ENCODE measurements at places on chromosomes 3 and 15. TPM values are rescaled to one million over a fixed set of nuclear protein-coding genes. Genes with fewer than 3 reads are reported as not detected.
A peak's percentile ranks its signal among the peaks of the same experiment; 100 is the strongest.

Gene IL17RB
- 5.6 TPM for total RNA-seq

GRCh38 chr3:114709102-114709501 lies 415.3 kb downstream of the TIGIT start:
- peaks cover 21% of the 10 kb centered on the region for H3K4me1 ChIP-seq
- no peaks in the 10 kb centered on the region for H3K27me3 ChIP-seq
- H3K27ac ChIP-seq: no peak overlapping the region
- H3K36me3 ChIP-seq: no peaks in the 10 kb centered on the region
- no peak overlapping the region for H3K4me3 ChIP-seq
- DNase-seq: no peak

GRCh38 chr15:23857028-23857641 lies 170.0 kb upstream of the NDN start:
- peak; percentile 69 for DNase-seq
- H3K4me3 ChIP-seq: peak overlapping the region; percentile 55
- H3K4me1 ChIP-seq: peaks cover 47% of the 10 kb centered on the region
- peaks cover 10% of the 10 kb centered on the region for H3K27me3 ChIP-seq

Gene GOLGA8O
- not detected for total RNA-seq

- no peaks in the 10 kb centered on the region for H3K27me3 ChIP-seq
- H3K27ac ChIP-seq: no peak overlapping the region
- H3K4me3 ChIP-seq: no peak overlapping the region
- peaks cover 51% of the 10 kb centered on the region for H3K4me1 ChIP-seq
Observed at GRCh38 chr15:25508369-25509002, 69.7 kb upstream of the UBE3A start.

Gene CAV3
- not detected for total RNA-seq

- H3K4me1 ChIP-seq: peaks cover 16% of the 10 kb centered on the region
- no peak overlapping the region for H3K4me3 ChIP-seq
- H3K36me3 ChIP-seq: no peaks in the 10 kb centered on the region
- no peaks in the 10 kb centered on the region for H3K27me3 ChIP-seq
- H3K27ac ChIP-seq: no peak overlapping the region
Observed at GRCh38 chr3:99659032-99659431, 20.6 kb downstream of the COL8A1 start.

GRCh38 chr3:49121132-49121736 lies 611 bp upstream of the USP19 start:
- H3K4me3 ChIP-seq: peak overlapping the region; percentile 82
- no peak for DNase-seq
- peaks cover 4% of the 10 kb centered on the region for H3K4me1 ChIP-seq
- H3K27ac ChIP-seq: peak overlapping the region; percentile 87
- H3K27me3 ChIP-seq: no peaks in the 10 kb centered on the region

Gene MNS1
- total RNA-seq: 5.5 TPM

Gene ILDR1
- 2.3 TPM for total RNA-seq

Gene C3orf85
- not detected for total RNA-seq

GRCh38 chr3:58008141-58009025 lies at the start of gene FLNB:
Gene FLNB, plus strand, starts transcription at chr3:58008422. Its CDS starts 143 bp downstream, at chr3:58008565.
- peak within 1 kb of the TSS; percentile 92 for H3K4me3 ChIP-seq
- H3K27ac ChIP-seq: peak within 1 kb of the TSS; percentile 92
- peak; percentile 82 for DNase-seq
- H3K4me1 ChIP-seq: peaks cover 42% of the 10 kb centered on the region

GRCh38 chr3:173396191-173397041 lies 1.1 kb upstream of the NLGN1 start:
- H3K36me3 ChIP-seq: no peaks in the 10 kb centered on the region
- peaks cover 36% of the 10 kb centered on the region for H3K4me1 ChIP-seq
- peaks cover 9% of the 10 kb centered on the region for H3K27me3 ChIP-seq
- peak; percentile 18 for DNase-seq
- H3K27ac ChIP-seq: peak overlapping the region; percentile 53

GRCh38 chr15:53034767-53035245 lies 244.7 kb upstream of the ONECUT1 start:
- H3K36me3 ChIP-seq: no peaks in the 10 kb centered on the region
- H3K27me3 ChIP-seq: no peaks in the 10 kb centered on the region
- H3K4me3 ChIP-seq: no peak overlapping the region

Gene CERS3
- total RNA-seq: 1.5 TPM

DNA sequence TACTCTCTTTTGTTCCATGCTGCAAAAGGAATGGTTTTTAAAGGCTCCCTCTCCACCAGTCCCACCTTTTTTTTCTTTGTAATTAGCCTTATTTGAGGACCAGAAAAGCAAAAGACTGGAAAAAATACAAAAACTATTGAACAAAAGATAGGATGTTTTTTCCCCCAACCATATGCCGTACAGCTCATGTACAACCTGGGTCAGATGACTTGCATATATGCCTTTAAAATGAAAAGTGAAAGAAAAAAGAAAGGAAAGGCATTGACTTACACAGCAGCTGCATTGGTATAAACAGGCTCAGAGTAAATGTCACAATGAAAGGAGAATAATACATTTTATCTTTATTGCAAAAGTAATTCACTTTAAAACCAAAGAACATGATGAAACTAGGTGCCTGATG lies 69.5 kb upstream of the CMC1 start:
- no peaks in the 10 kb centered on the region for H3K36me3 ChIP-seq
- H3K4me3 ChIP-seq: no peak overlapping the region
- no peak for DNase-seq
- H3K4me1 ChIP-seq: no peaks in the 10 kb centered on the region
- no peaks in the 10 kb centered on the region for H3K27me3 ChIP-seq
- no peak overlapping the region for H3K27ac ChIP-seq

DNA sequence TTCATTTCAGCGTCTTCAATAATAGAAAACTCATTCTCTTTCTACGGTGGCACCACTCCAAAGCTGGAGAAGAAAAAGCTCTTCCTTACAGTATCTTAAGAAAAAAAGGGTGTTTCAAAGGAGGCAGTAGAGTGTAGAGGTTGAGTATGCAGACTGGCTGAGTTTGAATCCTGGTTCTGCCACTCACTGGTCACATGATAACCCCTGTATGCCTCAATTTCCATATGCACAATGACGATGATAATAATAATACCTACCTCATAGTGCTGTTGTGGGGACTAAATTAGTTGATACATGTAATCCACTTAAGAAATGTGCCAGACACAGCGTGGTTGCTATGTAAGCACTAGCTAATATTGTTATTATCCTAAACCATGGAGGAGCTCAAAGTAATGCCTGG lies 4.5 kb downstream of the ANP32A start:
- no peak overlapping the region for H3K27ac ChIP-seq
- no peaks in the 10 kb centered on the region for H3K27me3 ChIP-seq
- H3K4me1 ChIP-seq: peaks cover 51% of the 10 kb centered on the region

DNA sequence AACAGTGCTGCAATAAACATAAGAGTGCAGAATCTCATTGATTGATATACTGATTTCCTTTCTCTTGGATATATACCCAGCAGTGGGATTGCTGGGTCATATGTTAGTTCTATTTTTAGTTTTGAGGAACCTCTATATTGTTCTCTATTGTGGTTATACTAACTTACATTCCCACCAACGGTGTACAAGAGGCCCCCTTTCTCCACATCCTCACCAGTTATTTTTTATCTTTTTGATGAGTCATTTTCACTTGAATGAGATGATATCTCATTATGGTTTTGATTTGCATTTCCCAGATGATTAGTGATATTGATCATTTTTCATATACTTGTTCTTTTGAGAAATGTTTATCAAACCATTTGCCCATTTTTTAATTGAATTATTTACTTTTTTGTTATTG lies 12.4 kb upstream of the IREB2 start:
- H3K27ac ChIP-seq: no peak overlapping the region
- no peaks in the 10 kb centered on the region for H3K36me3 ChIP-seq
- no peak for DNase-seq
- no peaks in the 10 kb centered on the region for H3K4me1 ChIP-seq
- H3K27me3 ChIP-seq: peaks cover 3% of the 10 kb centered on the region

GRCh38 chr3:150140614-150141321 lies 170.1 kb upstream of the PFN2 start:
- H3K4me3 ChIP-seq: no peak overlapping the region
- H3K36me3 ChIP-seq: no peaks in the 10 kb centered on the region
- H3K4me1 ChIP-seq: peaks cover 10% of the 10 kb centered on the region
- peaks cover 10% of the 10 kb centered on the region for H3K27me3 ChIP-seq
- H3K27ac ChIP-seq: no peak overlapping the region
- DNase-seq: no peak

Gene MAGI1
- total RNA-seq: 58.2 TPM

DNA sequence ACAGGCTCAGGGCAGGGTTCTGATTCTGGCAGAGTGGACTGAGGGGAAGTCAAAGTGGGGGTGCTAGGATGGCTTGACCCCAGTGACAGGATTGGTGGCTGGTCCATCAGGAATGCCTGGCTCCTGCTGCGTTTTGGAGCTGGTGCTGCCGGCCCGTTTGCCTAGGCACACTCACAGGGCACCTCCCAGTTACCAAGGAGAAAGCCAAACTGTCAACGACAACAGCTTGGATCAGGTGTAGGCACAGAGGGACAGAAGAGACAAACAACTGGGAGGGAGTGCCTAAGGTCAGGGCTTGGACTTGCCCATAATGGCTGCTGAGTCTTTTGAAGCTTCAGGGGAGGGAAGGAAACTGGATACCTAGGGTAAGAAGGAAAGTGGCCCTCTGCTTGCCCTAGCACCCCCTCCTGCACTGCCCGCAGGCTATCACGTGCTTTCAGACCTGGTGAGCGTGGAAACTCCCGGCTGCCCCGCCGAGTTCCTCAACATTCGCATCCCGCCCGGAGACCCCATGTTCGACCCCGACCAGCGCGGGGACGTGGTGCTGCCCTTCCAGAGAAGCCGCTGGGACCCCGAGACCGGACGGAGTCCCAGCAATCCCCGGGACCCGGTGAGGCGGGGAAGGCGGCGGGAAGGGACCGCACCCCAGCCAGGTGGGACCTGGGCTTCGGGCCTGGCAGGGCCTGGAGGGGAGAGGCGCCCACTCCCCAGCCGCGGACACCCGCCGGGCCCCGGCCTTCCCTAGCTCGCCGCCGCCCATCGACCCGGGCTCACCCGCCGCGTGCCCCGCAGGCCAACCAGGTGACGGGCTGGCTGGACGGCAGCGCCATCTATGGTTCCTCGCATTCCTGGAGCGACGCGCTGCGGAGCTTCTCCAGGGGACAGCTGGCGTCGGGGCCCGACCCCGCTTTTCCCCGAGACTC lies 5.1 kb downstream of the DUOX1 start:
- H3K36me3 ChIP-seq: no peaks in the 10 kb centered on the region
- peak; percentile 60 for DNase-seq
- peaks cover 83% of the 10 kb centered on the region for H3K27me3 ChIP-seq
- H3K4me3 ChIP-seq: peak overlapping the region; percentile 66
- no peak overlapping the region for H3K27ac ChIP-seq

Gene TTLL13
- total RNA-seq: 0.18 TPM

DNA sequence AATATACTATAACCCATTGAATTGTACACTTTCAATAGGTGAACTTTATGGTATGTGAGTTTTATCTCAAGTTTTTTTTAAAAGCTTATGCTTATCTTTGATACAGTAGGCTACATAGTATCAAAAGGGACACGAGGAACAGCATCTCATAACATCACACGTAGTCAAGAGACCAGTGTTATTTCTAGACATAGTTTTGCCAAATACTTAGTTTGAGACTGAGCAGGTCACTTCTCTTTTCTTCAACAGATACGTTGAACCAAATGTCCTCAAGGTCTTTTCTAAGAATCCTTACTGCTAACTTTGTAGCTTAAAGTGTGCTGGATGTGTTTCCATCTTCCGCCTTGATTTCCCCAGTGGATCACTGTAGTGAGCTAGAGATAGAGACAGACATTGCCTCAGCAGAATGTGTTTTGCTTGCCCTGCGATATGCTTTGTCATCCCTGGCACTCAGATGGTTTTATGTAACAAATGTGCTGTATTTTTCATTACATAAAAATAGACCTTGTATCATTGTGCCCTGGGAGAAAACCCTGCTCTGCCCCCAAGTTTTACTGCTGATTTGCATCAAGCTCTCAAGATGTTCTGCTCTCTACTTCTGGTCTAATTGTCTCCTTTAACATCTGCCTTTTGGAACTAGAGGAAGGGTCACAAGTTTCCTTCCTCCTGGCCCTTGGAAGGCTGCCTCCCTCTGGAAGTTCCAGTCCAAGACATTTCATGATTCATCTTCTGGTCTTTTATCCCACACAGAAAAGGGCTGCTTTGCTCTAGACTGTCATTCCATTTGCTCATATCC lies 426.4 kb upstream of the RGMA start:
- no peak overlapping the region for H3K27ac ChIP-seq
- no peaks in the 10 kb centered on the region for H3K36me3 ChIP-seq
- H3K4me3 ChIP-seq: no peak overlapping the region

Gene SERF2
- 775 TPM for total RNA-seq

DNA sequence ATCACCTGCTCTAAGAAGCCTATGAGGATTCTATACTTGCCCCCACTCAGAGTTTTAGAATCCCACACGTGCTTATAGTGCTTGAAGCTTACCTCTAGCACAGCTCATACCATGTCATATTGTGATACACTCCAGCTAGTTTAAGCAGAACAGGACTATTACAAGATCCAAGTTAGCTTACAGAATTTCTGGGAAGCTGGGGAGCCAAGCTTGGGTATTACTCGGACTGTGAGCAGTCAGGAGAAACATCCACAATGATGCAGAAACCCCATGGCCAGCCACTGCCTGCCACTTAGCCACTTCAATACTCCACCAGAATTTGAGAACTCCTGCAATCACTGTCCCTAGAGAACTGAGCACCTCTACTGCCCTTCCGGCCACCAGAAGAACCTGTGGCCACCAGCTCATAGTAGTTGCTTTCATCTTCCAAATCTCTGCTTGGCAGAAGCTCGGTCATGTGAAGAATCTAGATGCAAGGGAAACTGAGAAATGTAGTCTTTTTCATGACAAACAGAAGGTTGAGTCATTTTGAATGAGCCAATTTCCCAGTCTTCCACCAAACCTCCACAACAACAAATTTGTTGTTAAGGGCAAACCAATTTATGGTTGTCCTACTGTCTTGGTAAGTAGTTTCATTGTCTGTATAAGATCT lies 27.7 kb upstream of the SSR3 start:
- no peak overlapping the region for H3K27ac ChIP-seq
- H3K36me3 ChIP-seq: no peaks in the 10 kb centered on the region
- 0 out of 2 replicates have a peak, but pooled peaks cover 4% of the 10 kb centered on the region for H3K4me1 ChIP-seq
- no peaks in the 10 kb centered on the region for H3K27me3 ChIP-seq
- no peak for DNase-seq

GRCh38 chr3:114585687-114586086 lies 291.9 kb downstream of the TIGIT start:
- DNase-seq: no peak
- no peaks in the 10 kb centered on the region for H3K27me3 ChIP-seq
- H3K4me3 ChIP-seq: no peak overlapping the region

DNA sequence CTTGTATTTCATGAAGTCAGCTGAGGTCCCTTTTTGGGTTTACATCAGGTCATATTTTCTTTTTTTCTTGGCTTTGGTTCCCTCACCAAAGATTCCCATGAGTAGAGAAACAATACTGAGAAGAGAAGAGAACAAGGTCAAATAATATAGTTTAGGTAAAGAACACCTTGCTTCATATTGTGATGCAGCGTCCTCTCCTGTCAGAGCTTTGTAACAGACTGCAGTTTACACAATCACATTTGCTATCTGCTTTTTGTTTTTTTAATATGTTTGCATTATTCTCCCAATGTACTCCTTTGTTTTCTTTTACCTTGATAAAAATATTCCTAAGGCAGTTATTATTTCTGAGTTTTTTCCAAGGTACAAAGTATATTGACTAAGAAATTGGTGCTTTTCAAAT lies 283.2 kb downstream of the SHOX2 start:
- H3K27ac ChIP-seq: no peak overlapping the region
- peaks cover 16% of the 10 kb centered on the region for H3K4me1 ChIP-seq

Gene DYNLT2B
- 11.4 TPM for total RNA-seq

Gene SEMA3B
- total RNA-seq: 7.3 TPM

GRCh38 chr3:27824312-27825200 lies 102.4 kb upstream of the EOMES start:
- no peak overlapping the region for H3K4me3 ChIP-seq
- H3K27me3 ChIP-seq: peaks cover 33% of the 10 kb centered on the region
- no peak for DNase-seq
- peaks cover 9% of the 10 kb centered on the region for H3K36me3 ChIP-seq
